NCI-H1092 treated with DMSO at 0.1 percent for 48 hours (cell line): ENCODE measurements at places on chromosomes 3 and 15.

GRCh38 chr3:187909866-187910265 lies 164.6 kb upstream of the BCL6 start:
- DNase-seq, result no peak

DNA sequence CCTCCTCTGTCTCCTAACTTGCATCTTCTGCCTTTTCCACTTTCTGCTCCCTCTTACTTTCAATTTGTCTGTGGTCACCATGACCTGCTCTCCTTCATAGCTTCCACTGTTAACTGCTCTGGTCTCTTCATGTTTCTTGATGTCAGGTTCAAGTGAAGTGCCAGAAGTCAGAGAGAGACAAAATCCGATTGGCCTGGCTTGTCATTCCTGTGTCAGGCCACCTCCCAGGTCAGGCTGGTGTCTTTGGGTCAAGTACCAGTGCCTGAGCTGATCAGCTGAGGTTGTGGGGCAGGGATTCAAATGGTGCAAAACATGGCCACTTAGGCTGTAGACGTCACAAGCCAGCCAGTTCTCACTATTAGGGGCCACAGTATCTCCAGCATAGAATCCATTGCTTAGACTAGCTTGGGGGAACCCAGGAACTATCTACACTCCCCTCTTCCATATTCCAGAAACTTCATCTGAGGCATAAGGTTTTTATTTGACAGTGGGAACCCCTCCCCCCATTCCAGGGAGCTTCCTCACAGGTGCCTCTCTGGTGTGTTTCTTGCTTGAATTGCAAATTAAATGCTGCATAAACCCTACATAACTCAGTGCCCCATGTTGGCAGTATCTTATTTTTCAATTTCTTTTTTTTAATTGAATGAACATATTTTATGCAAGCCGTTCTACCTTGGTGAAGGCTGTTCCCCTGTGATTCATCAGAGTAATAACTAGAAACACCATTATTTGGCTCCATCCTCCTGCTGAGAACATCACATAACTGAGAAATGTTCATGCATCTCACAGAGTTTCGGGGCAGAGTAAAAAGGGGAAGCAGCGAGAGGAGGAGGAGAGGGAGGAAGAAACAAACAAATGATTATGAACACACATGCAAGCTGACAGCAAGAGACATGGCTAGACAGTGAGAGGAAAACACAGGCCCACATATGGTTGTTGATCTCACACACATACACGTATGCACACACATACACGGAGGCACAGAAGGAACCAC lies 175.8 kb downstream of the TLE3 start:
- no peak for DNase-seq

DNA sequence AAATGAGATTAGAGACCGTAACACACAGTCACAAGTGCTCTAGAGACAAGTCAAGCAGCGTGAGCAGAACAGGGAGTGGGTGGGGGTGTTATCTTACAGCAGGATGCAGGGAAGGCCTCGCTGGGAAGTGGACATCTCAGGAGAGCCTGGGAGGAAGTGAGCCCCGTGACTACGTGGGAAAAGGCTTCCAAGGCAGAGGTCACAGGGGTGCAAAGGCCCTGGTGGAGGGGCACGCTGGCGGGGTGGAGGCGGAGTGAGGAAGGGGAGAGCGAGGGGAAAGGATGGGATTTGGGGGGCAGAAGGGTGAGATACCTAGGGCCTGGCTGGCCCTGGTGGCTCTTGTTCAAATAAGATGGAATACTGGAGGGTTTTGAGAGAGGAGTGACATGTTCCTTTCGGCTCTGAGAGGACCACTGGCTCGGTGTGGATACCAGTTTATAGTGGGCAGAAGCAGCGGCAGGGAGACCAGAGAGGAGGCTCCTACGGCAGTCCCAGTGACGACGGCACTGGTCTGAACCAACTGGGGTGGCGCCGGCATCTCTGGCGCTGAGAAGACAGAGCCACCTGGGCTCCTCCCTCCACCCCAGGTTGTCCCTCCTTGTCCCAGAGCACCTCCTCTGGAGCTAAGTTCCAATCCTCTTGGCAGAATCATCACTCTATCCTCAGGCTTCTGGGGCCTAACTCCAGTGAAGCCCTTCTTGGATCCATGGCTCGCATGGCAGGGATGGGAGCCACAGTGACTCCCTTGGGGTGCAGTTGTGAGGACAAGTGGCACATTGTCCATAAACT lies 266.2 kb upstream of the LYSMD4 start:
- DNase-seq, result no peak

DNA sequence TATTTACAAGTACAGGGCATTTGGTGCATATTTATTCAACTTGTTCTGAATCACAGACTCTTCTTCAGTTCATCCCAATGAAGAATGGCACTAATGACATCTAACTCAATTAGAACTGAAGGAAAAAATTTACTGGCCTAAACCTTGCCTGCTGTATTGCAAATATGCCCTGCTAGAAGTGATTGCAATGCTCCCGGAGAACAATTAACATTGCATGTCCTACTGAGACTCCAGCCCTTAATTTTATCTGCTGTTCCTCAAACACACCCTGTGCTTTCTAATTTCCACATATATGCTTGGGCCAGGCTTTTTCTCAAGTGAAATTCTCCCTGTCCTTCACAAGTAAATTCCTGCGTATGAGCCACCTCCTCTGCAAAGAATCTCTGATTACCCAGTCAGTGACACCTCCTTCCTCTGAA lies 8.3 kb downstream of the ACKR4 start:
- DNase-seq, result no peak

DNA sequence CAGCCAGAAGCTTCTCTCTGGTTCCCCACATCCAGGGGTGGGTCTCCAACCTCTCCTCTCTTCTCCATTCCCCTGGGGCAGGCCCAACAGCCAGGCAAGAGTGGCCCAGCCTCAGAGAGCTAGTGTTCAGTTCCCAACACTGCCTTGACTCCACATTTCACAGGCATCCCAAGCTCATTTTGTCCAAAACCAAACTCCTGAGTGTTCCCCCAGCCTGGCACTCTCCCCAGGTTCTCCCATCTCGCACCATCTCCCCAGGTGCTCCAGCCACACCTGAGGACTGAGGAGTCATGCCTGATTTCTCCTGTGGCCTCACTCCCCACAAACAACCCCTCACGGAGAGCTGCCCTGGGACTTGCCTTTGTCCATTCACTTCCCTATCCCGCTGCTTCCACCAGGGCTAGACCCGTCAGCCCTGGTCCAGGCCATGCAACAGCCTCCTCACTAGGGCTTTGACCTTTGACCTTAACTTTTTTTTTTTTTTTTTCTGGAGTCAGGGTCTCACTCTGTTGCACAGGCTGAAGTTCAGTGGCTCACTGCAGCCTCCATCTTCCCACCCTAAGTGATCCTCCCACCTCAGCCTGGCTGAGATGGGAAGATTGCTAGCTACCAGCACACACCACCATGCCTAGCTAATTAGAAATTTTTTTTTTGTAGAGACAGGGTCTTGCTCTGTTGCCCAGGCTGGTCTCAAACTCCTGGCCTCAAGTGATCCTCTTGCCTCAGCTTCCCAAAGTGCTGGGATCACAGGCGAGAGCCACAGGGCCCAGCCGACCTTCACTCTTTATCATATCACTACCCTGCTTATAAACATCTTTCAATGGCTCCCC lies 3.9 kb upstream of the CSK start:
- no peak for DNase-seq

DNA sequence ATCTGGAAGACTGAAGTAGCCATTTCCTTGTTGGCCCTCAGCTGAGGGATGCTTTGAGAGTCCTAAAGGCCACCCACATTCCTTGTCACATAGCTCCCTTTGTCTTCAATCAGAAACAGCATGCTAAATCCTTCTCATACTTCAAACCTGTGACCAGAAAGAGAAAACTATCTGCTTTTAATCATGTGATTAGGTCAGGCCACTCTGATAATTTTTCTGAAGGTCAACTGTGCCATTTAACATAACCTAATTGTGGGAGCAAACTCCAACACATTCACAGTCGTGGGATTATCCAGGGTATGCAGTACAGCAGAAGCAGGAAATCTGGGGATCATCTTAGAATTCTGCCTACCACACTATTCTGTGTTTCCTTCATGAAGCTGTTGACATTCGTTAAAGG lies 223.9 kb upstream of the NR2E3 start:
- no peak for DNase-seq
